IPS-NIHi11 (cell line): ENCODE measurements at places on chromosomes 11 and 22.

DNA sequence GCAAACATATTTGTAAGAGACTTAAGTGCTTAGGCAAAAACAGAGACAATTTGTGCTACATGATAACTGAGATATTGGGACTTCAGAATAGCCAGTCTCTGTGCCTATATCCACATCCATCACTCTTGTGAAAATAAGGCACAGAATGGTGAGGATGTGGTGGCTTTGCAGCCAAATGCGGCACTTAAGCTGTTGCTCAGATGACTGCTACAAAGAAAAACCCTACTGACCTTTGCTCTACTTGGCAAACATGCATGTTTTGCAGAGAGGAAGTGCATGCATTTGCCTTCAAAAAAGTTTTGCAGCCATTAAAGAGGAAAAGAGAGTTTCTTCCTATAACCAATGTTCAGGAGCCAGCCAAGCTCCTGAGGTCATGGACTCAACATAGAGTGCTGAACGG lies 675.0 kb upstream of the KIRREL3 start:
- DNase-seq, result no peak

GRCh38 chr22:30183861-30184278 lies 62.7 kb downstream of the LIF start:
- DNase-seq, result no peak

DNA sequence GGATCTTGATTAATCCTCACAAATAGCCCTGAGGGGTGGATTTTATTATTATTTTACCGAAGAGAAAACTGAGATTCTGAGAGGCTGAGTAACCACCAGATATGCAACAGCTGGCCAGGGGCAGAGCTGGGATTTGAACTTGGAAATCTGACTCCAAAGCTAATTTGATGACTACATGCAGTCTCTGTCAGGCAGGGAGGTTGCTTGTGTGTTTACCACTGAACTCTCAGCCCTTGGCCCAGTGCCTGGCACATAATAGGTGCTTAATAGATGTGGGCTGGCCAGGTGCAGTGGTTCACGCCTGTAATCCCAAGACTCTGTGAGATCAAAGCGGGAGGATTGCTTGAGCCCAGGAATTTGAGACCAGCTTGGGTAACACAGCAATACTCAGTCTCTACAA lies 121.7 kb upstream of the CRYBB3 start:
- no peak for DNase-seq

GRCh38 chr11:10494636-10495463 lies 39.8 kb downstream of the AMPD3 start:
- no peak for DNase-seq

DNA sequence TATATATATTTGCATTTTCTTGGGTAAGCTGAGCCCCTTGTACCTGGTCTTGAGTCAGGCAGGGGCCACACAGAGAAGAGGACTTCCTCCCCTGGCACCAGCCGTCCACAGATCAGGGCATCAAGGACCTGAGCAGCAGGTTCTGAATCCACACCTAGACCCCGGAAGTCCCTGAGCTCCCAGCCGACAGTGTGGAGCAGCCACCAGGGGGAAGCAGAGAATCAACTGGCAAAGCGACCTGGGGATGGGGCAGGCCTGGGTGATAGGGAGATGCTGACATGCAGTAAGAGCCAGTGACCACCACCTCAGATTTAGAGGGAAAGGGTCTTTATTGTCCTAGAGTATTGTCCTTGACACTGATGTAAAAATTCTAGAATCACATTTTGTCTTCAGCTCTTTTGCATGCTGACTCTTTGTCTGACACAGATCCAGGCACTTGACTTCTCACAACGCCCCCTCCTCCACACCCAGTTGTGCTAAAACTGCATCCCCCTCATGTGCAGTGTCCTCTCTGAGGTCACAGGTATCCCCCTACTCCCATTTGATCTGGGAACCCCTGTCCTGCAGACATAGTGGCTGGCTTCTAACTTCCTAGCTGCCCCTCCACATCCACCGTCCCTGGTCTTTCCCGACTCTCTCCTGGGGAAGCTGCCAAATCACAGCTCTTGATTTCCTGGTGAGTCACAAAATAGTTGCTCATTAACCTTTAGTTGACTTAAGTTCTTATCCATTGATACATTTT lies 109.3 kb downstream of the GGTLC2 start:
- DNase-seq, result peak; percentile 90

DNA sequence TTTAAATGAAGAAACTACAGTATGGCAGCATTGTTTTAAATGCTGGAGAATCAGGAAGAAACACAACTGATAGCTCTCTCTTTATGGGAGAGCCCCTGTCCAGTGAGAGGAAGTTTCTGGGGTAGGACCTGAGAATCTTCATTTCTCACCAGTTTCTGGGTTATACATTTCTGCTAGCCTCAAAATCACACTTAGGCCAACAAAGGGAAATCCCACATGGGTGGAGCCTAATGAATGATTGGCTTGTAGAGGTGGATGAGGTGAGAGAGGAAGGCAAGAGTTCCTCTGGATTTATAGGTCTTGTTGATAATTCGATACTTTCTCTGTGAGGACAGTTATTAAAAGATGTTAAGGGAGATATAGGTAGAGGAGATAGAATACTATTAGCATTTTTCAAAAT lies 1397.3 kb upstream of the TENM4 start:
- no peak for DNase-seq

DNA sequence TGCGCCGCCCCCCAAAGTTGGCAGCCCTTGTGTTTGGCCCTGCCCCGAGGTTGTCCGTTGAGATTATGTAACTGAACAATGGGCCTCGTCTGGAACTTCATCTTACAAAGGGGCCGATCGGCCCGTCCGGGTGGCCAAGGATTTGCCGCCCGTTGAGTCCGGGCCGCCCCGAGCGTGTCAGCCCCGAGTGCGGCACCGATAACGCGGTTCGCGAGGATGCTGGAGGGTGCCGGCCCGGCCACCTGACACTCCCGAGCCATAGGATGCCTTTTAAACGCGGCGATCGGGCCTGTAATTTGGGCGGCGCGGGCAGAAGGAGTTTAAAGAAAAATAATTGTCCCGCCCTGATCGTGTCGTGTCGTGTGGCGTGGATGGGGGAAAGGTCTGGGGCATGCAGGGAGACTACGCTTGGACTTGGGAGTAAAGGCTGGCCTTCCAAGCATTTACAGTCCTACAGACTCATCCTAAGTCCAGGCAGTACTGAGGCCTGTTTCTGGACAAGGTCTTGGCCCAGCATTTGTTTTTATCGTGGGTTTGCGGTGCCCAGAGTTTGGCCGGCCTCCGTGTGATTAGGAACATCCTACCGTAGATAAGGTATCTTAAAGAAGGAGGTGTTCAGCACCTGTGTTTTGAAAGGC lies 1.3 kb downstream of the WEE1 start:
- DNase-seq, result no peak

- DNase-seq, result no peak
Observed at GRCh38 chr22:31629741-31630184, 32.3 kb downstream of the PISD start.

GRCh38 chr11:2528301-2529050 lies 83.7 kb downstream of the KCNQ1 start:
- DNase-seq, result no peak

DNA sequence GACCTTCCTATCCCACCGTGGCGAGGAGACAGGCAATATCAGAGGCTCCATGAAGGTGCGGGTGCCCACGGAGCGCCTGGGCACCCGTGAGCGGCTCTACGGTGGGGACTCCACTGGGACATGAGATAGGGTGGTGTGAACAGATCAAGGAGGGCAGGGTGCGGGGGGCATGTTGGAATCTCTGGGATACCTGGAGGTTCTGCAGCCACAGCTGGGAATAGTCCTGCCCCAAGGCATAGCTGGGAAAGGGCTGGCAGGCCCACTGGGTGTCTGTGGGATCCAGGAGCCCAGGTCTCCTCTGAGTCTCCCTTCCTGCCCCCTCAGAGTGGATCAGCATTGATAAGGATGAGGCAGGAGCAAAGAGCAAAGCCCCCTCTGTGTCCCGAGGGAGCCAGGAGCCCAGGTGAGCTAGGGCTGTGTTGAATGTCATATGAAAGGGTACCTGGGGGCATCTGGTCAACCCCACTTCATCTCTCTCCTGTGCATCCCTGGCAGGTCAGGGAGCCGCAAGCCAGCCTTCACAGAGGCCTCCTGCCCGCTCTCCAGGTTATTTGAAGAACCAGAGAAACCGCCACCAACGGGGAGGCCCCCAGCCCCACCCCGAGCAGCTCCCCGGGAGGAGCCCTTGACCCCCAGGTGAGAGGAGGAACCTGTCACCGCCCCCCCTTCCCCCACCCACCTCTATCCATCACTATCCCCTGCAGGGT lies 8.5 kb downstream of the PHOX2A start:
- no peak for DNase-seq

GRCh38 chr11:122025757-122026156 lies 90.3 kb downstream of the BLID start:
- DNase-seq, result no peak

GRCh38 chr11:85164743-85165142 lies 462.4 kb downstream of the DLG2 start:
- no peak for DNase-seq

- peak; percentile 6 for DNase-seq
Observed at GRCh38 chr11:47395223-47396048, 13.0 kb upstream of the SLC39A13 start.

GRCh38 chr11:87425391-87425790 lies 387.7 kb downstream of the TMEM135 start:
- DNase-seq, result no peak

- no peak for DNase-seq
Observed at GRCh38 chr11:27248576-27249509, 114.2 kb downstream of the CCDC34 start.

DNA sequence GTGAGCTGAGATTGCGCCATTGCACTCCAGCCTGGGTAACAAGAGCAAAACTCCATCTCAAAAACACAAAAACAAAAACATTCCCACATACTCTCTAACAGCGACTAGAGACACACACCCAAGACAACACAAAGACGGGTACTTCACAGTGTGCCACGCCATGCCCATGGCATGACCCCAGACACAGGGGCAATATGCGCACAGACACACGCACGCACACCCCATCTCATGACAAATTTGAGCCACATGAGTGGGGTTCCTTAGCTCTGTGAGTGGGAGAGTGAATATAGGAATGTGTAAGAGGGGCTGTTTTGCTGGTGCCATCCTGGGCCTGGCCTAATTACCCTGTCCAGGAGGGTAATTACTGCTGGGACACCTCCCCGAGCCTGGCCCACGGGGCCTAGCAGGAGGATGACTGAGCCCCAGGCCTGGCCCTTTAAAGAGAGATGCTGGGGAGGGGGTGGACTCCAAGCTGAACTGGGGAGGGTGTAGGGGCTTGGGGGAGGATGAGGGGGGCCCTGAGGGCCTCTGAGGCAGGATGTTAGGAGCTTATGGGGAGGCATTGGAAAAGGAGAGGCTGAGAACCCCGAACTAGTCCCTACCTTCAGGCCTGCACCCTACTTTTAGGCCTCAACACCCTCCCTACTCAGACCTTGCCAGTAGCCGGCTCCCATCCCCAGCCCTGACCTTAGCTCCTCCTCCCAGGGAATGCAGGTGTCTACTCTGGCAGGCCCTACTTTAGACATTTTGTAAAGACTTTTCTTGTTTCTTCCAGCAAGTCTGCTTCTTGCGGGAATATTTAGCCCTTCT lies 1.5 kb downstream of the LTBP3 start:
- peak; percentile 10 for DNase-seq

DNA sequence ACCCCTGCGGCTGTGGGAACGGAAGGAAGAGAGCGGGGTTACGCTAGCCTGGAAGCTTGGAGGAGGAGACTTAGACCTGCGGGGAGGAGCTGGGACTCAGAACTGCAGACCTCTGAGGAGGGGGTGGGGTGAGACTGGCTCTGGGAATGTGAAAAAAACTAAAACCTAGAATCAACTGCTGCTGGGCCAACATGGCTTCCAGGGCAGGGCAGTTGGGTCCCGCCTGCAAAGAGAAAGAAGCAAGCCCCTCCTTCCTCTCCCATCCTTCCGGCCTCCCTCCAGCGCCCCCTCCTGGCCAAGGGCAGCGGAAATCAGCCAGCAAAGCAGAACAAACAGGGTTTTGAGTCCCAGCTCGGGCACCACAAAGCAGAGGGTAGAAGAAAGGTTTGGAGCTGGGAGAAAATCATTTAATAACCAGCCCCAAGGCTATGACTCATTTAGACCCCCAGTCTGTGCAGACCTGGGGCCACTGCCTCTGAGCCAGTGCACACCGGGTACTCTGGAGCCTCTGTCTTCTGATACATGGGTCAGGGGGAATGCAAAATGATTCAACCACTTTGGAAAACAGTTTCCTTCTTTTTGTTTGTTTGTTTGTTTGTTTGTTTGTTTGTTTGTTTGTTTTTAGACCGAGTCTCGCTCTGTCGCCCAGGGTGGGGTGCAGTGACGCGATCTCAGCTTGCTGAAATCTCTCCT lies 7.3 kb upstream of the NCF4 start:
- peak; percentile 78 for DNase-seq

GRCh38 chr11:134252346-134253187 lies 585 bp downstream of the THYN1 start:
- peak; percentile 47 for DNase-seq

- DNase-seq, result peak; percentile 71
Observed at GRCh38 chr22:43828998-43829782, 17.1 kb upstream of the EFCAB6 start.

DNA sequence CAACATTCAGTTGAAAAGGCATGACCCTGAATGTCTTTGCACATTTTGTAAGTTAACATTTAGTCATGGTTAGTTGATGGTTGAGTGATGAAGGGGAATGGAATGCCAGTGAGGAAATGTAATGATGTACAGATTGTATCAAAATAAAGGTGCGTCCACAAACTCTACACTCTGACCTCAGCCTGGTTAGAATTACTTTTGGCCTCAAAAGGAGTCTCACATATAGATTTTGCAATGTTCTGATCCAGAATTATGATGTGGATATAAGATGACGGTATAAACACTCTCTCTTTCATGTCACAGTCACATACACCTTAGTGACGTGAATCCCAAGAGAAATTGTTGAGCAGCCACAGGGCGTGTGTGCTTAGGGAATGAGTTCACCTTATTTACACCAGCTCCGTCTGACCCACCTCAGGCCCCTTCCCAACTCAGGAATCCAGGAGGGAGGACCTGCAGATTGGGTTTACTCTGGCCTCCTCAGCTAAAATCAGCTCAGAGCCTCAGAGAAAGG lies 100.1 kb downstream of the RDX start:
- DNase-seq, result no peak

- no peak for DNase-seq
Observed at GRCh38 chr11:134987223-134987768, 575.3 kb upstream of the B3GAT1 start.

DNA sequence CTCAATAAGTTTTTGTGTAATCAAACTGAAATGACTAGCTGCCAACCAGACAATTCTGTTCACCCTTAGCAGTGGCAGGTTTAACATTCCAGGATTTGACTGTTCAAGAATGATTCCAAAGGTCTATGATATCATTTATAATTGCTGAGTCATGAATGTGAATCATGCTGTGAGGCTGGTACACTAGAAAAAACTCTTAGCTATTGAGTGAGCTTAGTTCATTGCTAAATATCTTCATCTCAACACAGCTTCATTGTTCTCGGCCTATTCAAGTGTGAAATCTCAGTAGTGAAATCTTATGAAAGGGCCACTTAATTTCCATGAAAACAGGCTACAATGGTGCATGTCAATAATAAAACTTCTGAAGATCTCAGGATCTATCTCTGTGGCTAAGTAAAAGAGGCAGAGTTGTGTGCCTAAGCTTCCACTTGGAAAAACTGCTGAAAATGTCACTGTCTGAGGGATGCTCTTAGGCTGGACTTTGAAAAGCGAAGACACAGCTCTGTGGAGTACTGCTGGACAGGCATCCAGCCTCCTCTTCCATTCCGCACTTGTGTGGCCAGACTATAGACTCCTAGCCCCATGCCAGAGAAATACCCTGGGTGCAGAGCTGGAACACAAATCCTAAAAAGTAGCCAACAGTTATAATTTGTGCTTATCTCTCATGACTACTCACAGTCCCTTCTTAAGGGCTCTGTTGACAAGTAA lies 12.8 kb downstream of the AQP11 start:
- DNase-seq, result peak; percentile 21

- no peak for DNase-seq
Observed at GRCh38 chr11:20661445-20661844, 7.9 kb upstream of the NELL1 start.
